Hematopoietic multipotent progenitor cell treated with erythropoietin and hydrocortisone succinate and interleukin-3 and kit ligand, for 17 days (in vitro differentiated cells): ENCODE measurements at places on chromosomes 6 and 20.

GRCh38 chr6:105372142-105372848 lies 30.6 kb downstream of the PREP start:
- DNase-seq = no peak

- DNase-seq = no peak
These were observed 13.3 kb downstream of the PMEPA1 start for GRCh38 chr20:57696401-57696961.

GRCh38 chr6:111553580-111553979 lies 52.1 kb downstream of the TRAF3IP2 start:
- no peak for DNase-seq

DNA sequence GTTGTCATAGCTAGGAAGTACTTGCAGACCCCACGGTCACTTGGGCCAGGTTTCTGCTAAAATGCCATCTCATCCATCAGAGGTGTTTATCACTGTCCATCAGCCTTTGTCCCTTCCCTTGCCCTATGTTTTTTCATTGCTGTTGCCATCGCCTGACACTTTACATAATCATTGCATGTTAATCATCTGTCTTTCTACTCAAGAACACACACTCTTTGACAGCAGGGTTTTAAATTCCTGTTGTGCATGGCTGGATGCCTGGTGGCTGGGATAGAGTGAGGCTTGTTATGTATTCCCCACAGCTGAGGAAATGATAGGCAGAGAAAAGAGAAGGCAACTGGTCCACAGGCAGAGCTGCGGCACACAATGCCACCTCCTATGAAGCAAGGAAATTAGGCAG lies 11.7 kb upstream of the C6orf118 start:
- no peak for DNase-seq

DNA sequence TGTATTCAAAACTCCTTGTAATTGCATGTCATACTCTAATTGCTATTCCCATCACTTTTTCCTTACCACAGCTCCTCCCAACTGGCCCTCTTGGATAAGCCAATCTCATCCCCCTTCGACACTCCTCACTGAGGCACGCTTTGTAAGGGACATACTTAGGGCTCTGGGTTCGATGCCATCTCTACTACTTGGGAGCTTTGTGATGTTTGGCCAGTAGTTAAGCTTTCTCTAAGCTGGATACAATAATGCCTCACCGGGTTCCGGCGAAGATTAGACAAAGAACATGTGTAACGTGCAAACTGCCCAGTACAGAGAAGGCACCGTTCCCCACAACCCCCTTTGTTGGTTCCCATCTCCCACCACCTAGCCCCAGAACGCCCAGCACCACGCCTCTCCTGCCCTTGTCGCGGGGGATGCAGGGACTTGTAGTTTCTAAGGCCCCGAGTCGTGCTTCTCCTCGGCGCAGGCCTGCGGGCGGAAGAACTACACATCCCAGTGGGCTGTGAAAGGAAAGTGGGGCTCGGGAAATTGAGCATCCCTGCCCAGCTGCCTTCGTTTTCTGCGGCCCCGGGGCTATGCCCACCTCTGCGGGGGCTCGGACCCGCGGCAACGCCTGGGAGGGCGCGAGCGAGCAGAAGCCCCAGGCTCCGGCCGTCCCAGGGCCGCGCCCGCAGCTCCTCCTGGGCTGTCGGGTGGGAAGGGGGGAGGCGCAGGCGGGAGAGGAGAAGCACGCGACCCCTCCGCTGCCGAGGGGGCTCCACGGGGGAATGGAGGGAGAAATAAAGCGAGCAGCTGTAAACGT lies 1.1 kb upstream of the ZDHHC14 start:
- DNase-seq = peak; percentile 82

DNA sequence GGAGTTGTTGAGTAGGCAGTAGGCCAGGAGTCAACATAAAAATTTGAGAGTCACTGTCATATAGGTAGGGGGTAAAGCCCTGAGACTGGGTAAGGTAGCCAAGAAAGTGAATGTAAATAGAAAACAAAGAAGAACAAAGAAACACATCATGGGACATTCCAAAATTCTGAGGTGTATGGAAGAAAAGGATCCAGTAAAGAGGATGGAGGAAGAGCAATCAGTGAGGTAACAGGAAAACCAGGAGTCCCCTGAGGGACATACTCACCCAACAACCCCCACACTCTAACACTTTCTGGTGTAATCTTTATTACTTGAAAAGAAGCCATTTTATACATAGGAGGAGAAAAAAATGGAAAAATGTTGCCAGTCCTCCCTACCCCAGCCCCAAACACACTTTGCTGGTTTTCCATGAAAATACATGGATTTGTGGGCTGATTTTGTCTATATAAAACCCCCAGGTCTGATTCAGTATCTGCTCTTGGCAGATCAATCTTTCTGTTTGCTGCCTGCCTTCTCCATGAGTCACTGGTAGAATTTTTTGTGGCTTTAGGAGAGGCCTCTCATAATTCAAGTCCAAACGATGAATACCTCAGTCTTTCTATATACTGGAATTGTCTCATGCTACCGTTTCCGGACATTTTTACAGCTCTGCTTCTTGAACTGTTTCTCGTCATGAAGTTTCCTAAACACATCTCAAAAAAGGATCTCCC lies 271.4 kb upstream of the MAN1A1 start:
- no peak for DNase-seq

DNA sequence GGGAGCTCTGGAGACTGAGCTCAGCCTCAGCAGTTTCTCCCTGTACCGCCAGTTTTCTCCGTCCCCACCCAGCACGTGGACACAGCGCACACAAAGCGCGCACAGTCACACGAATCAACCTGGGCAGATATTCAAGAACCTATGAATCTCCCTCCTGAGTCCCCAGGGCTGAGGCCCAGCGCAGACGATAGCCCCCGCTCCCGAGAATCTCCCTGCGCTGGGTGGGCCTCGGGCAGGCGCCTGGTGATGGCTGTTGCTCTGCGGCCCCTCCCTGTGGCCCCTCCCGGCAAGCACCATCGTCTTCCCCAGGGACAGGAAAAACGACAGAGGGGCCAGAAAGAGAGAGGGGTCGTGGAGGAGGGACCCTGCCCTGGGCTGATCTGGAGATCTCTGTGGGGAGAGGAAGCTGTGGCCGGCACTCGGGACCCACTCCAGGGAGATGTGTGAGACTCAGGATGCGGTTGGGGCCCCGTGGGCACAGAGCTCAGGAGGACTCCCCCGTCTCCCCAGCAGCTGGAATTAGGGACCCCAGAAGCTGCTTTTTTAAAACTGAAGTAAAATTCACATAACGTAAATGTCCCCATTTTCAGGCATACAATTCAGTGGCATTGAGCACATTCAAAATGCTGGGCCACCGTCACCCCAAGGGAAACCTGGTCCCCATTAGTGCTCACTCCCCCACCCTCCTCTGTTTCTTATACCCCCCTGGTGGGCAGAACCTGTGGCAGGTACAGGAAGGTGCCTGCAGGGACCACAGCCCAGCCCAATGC lies 330.8 kb downstream of the TAF4 start:
- no peak for DNase-seq

DNA sequence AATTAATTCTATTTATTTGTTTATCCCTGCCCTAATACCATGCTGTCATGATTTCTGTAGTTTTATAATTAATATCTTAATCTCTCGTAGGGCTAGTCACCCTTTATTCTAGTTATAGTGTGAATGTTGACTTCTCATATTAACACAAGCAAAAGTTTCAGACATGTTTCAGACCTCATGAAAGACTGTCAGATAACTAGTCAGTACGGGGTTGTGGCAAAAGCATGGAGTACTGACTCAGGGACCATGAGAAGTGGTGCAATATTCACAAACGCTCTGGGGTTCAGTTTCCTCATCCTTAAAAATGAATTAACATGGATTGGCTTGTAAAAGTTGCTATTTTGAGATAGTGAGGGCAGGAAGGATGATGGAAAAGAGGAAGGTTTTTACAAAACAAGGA lies 148.9 kb downstream of the TMEM200A start:
- no peak for DNase-seq

DNA sequence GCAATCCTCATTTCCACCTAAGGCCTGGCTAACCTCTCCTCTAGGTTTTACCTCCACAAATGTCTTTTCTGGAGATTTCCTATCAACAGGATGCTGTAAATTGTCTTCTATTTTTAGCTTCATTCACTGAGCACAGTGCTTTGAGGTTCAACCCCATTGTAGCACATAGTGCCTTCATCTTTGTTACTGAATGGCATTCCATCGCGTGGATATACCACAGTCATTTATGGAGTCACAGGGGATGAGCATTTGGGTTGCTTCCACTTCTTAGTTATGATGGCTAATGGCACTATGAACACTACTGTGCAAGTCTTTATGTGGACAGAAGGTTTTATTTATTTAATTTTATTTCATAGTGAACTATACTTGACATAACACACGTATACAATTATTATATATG lies 387.1 kb downstream of the SMOC2 start:
- no peak for DNase-seq

GRCh38 chr20:38134427-38135270 lies 30.4 kb downstream of the TGM2 start:
- DNase-seq = no peak

DNA sequence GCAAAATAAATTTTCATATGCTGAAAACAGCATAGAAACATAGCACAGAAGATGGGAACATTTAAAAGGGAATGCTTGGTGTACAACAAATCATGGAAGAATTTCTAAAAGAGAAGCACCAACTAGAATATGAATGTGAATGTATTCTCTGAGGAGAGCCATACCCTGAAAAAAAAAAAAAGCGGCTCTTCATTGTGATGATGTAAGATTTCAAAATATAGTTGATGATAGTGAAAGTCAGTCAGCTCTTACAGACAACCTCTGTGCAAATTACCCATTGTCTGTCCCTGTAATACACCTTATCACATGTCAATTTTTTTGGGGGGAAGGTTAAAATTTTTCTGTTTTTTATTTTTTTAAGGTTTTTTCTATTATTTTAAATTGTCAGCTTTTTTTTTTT lies 58.6 kb upstream of the PTCHD4 start:
- DNase-seq = no peak

- no peak for DNase-seq
These were observed 20.2 kb upstream of the APMAP start for GRCh38 chr20:25012616-25013189.

- no peak for DNase-seq
These were observed 122.5 kb downstream of the DST start for GRCh38 chr6:56520218-56520617.

- no peak for DNase-seq
These were observed 1063.3 kb upstream of the CITED2 start for GRCh38 chr6:140437619-140438345.

DNA sequence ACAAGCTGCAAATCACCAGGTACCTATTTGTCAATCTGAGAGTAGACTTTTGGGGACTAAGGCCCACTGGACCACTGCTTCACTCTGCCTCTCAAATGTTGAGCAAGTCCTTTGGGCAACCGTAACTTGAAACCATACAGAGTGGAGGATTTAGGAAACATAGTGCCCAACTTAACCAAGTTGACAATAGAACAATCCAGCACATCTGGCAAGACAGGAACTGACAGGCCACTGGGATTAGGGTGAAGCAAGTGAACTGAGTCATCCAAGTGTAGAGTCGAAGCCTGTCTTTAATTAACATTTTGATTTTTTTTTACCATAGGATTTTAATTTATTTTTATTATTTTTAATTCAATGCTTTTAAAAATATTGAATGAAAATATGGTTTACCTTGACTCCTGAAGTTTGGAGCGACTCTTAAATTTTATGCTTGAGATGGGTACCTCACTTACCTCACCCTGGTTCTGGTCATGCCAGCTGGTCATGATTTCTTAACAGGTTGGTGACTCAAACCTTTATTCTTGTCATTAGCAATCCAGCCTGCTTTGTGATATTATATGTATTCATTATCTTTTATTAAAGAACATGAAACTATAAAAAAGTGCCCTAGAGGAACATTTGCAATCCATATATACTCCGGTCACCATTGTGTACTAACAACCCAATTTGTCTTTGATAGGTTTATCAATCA lies 312.1 kb upstream of the DEFB112 start:
- DNase-seq = no peak

DNA sequence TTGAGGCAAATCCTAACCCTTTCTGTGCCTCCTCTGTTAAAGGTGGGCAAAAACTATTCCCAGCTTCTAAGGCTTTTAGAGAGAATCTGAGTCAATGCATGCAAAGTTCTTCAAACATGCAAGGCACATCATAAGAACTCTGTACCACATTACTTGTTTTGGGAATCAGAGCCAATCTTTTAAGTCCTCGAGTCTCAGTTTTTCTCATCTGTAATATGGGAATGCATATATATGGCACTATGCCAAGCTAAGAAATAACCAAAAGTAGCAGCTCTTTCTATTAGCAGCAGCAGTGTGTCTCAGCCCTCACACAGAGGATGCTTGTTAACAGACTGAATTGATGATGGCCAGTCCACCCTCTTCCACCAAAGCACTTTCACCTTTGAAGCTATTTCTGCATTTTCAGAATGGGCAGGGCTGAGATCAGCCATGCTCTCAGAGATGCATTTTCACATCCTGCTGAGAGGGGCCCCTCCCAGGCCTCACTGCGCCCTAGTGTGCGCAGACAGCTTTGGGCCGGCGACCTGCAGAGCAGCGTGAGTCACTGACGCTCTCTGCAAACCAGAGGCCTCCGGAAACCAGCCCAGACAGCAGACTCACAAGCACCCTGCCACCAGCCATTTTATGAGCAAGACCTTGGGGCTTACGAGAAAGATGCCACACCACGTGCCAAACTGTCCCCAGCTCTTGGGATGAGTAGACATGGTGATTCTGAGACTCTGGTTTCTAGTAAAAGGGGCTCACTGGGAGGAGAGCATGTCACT lies 138.0 kb downstream of the NFATC2 start:
- DNase-seq = no peak

DNA sequence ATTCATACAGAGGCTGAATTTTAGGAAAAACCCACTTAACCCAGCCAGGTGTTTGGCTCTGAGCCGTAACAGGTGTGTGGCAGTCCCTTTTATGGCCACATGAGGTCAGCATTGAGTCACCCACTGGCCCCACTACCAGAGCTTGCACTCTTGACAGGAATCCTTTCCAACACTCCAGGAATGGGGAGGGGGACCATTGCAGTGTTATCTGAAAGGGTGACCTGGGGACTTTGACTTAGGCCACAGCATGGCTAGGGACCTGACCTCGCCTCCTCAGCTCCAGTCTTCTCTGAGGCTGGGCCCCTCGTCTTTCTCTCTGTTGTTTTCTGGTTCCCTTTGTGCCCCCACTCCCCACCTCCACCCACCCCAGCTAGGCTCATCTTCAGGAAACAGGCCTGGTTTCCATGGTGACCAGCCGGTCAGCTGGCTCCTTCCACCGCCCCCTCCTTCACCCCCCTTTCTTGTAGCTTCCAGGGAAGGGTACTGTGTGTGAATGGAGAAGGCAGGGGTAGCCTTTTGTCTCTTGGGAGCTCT lies 2.1 kb upstream of the TMEM151B start:
- peak; percentile 76 for DNase-seq
